ENCODE measurements at places on chromosomes 2 and 18.
A peak's percentile ranks its signal among the peaks of the same experiment; 100 is the strongest.

GRCh38 chr2:19574778-19575260 is 216.4 kb upstream of the OSR1 start:
- no peak for DNase-seq

GRCh38 chr18:78751664-78752063 is 228.0 kb upstream of the SALL3 start:
- DNase-seq = no peak

- DNase-seq = peak; percentile 32
Measured at GRCh38 chr2:46647766-46648742, 168.7 kb downstream of the TMEM247 start.

GRCh38 chr2:218295029-218295428 is 2.7 kb upstream of the TMBIM1 start:
- DNase-seq = no peak

- DNase-seq = no peak
Measured at GRCh38 chr18:49013291-49013691, 62.5 kb upstream of the SMAD7 start.

GRCh38 chr2:232073026-232073425 is 111.5 kb downstream of the DIS3L2 start:
- no peak for DNase-seq
